ENCODE measurements at places on chromosomes 3 and 15.

DNA sequence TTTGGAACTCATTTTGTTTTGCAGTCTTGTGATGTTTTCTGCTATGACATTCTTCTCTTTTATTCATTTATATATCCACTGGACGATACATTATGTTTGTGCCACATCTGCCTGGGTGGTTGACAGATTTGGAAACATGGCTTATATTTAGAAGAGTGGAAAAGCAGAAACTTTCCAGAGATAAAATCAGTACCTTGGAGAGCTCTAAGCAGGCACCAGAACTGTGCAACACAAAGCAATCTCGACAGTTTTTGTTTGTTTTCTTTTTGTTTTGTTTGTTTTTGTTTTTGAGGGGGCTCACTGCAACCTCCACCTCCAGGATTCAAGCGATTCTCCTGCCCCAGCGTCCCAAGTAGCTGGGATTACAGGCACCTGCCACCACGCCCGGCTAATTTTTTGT lies 45.5 kb downstream of the SYN2 start:
- DNase-seq = no peak

GRCh38 chr3:126060613-126061145 lies 23.2 kb downstream of the SLC41A3 start:
- DNase-seq = no peak

GRCh38 chr3:64530434-64531049 lies 157.3 kb downstream of the ADAMTS9 start:
- DNase-seq = no peak

DNA sequence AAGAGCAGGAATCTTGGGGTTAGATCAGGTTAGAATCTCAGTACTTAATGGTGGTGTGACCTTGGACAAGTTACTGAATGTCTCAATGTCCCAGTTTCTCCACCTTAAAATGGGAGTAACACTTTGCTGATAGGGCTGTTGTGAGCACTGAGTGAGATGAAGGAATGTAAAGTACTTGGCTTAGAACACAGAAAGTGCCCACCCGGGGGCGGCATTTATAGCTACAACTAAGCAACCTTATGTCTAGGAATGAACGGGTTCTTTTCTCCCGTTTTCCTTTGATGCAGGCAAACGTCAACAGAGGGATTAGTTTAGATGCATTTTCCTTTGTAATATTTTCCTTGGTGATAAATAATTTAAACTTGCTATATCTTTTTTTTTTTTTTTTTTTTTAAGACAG lies 176.6 kb downstream of the USP13 start:
- no peak for DNase-seq

- no peak for DNase-seq
These were observed 308.6 kb downstream of the MECOM start for GRCh38 chr3:169354774-169355501.

DNA sequence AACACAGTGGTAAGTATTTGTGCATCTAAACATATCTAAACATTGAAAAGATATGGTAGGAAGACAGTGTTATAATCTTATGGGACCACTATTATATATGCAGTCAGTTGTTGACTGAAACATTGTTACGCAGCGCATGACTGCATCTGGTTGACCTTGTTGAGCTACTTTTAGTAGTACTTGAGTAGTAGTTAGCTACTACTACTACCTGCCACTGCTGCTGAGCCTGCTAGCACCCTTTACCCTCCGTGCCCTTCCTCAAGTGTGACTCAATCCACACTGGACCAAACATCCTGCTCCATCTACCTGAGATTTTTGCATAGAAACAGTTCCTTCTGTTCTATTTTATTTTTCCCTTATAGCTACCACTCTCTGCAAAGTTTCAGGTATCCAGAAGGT lies 123.6 kb upstream of the STRIT1 start:
- DNase-seq = no peak

DNA sequence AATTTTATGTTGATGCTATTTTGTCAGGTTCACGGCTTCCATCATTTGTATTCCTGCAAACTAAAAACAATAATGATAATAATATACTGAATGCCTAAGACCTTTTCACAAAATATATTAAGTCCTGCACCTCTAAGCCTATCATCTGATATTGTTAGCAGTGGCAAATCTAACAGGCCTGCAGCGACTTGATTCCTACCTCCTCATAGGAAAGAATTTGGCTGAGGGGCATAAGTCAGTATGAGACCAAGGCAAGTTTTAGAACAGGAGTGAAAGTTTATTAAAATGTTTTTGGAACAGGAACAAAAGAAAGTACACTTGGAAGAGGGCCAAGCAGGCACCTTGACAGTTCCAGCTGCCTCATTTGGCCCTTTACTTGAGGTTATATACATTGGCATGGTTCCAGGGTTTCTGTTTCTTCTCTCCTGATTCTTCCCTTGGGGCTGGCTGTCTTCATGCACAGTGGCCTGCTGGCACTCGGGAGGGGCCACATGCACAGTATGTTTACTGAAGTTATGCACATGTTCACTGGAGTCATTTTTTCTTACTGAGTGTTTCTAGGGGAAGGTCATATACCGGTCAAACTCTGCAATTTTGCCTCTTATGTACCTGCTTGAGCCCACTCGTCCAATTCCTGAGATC lies 418.1 kb downstream of the EPHA6 start:
- DNase-seq = no peak

DNA sequence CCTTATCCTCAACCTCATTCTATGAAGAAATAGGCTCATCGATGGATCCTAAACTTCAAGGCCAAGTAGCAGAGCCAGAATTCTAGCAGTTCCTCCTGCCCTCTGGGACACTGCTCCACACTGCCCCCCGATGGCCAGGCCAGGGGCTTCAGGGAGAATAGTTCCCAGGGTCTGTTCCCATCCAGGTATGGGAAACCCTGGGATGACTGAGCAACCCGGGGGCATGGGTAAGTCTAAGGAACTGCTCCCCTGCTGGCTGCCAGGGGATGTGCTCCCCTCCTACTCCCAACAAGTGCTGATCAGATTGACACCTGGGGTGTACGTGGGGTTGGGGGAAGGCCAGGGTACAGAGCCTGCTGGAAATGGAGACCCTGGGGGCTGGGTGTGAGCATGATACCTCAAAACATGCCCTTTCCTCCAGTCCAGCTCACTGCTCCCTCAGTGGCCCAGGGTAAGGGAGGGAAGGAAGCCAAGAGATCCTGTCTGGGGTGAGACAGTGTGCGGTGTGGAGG lies 7.6 kb downstream of the ULK3 start:
- DNase-seq = peak; percentile 53

- DNase-seq = no peak
These were observed 26.1 kb downstream of the FAM174B start for GRCh38 chr15:92629276-92629974.

DNA sequence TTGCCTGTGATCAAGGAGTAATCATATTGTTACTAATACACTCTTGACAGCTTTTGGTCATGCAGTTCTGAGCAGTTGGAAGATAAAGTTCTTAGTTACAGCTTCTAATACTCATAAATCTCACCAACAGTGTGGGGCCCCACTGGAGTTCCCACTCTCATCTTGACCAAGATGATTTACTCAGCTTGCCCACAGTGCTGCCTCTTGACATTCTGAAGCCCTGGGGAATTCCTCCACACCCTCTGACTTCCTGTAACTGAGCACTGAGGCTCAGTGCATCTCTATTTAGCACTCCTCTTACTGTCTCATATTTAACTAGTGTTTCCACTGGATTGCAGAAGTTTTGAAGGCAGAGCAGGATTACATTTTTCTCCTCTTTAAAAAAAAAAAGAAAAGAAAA lies 1.9 kb upstream of the ARL6IP5 start:
- DNase-seq = peak; percentile 87

- no peak for DNase-seq
These were observed 191.5 kb downstream of the TP63 start for GRCh38 chr3:189822726-189823125.

DNA sequence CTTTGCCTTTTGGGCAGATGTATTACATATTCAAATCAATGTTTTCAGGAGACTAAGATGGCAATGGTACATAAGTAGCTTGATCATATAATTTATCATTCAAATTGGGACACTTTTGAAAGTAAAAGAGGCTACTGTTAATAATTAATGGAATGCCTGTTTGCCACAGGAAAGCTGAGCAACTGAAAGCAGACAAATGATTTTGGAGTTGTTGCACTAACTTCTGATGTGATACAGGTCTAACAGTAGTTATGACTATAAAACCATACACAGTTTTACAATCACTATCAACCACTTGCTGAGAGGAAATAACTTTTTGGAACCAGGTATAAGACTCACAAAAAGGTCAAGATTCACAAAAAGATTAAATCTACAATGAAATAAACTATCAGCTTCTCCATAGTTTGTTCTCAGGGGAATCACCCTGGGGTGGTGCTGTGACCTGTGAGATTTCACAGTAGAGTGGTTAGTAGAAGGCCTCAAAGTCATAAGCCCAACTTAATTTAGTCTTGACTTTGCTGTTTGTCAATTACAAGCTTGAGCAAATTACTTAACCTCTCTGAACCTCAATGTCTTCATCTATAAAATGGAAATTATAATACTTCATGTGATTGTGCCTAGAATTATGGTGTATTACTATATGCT lies 42.7 kb downstream of the HHLA2 start:
- no peak for DNase-seq

DNA sequence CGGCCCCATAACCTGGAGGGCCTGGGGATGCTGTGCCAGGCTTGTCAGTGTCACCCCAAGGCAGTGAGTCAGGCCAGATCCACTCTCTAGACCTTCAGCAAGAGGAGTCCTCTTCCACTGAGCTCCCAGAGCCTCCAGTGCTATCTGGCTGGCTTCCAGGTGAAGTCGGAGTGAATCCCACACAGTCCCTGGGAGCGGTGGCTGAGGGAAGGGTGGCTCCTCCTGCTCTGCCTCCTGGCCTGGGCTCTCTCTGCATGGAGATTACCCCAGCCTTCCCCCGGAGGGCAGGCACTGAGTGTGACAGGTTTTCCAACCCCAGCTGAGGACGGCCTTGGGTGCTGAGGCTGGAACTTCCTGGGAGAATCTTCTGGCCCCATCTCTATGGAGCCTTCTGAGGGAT lies 82.7 kb downstream of the EPHB1 start:
- no peak for DNase-seq

- DNase-seq = peak; percentile 33
These were observed 600.8 kb downstream of the FOXP1 start for GRCh38 chr3:70982700-70983140.

DNA sequence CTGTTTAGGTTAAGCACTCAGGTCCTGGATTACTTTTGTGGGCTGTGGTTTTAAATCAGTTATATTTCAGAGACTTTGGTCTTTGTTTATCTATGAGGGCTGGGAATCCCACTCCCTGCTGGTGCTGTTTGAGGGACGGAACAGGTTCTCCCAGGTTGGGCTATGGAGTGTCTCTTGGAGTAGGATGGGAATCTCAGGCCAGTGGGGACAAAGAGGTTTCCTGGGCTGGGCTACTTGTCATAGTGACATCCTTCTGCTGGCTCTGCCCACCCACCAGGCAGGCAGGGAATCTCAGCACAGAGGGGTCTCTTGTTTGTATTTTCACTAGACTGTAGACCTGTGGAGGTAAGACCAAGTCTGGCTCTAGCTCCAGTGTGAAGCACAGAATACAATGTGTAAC lies 47.2 kb upstream of the UBE3A start:
- no peak for DNase-seq

- no peak for DNase-seq
These were observed 937.2 kb downstream of the FHIT start for GRCh38 chr3:60313951-60314461.

- no peak for DNase-seq
These were observed 6.4 kb upstream of the REC114 start for GRCh38 chr15:73436613-73437012.

- DNase-seq = no peak
These were observed 57.1 kb downstream of the CAPN7 start for GRCh38 chr3:15263120-15263519.

GRCh38 chr15:92647467-92648163 lies 8.0 kb downstream of the FAM174B start:
- no peak for DNase-seq

GRCh38 chr15:33587773-33588172 lies 277.0 kb downstream of the RYR3 start:
- DNase-seq = no peak

DNA sequence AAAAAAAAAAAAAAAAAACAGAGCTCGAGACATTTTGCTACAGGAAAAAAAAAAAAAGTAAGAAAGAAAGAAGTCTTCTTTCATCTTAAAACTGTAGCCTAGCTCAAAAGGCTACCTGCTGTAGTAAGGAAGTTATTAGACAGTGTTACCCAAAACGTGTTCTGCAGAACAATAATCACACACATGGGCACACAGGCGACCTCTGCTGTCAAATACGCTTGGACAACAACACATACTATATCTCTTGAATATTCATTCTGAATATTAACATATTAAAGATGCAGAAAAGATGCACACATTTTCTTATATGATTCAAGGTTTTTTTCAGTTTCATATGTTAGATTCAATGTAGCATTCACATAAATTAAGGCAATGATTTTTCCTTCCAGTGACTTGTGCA lies 215.8 kb downstream of the ROBO1 start:
- no peak for DNase-seq

DNA sequence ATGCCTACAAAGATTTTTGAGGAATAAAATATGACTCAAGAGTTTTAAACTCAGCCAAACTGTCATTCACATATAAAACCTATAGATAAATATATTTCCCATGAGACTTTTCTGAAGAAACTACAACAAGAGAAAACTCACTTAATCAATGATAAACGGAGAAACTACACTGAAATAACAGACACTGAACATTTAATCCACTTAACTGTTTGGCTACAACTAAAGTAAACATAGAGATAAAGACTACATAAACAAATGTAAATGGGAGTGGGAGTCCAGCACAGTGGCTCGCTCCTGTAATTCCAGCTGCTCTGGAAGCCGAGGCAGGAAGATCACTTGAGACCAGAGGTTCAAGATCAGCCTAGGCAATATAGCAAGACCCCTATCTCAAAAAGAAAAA lies 79.2 kb downstream of the MEX3B start:
- no peak for DNase-seq

- DNase-seq = no peak
These were observed 288.5 kb downstream of the XXYLT1 start for GRCh38 chr3:194982472-194982871.

- DNase-seq = no peak
These were observed 167.5 kb downstream of the NR2F2 start for GRCh38 chr15:96497951-96498350.

DNA sequence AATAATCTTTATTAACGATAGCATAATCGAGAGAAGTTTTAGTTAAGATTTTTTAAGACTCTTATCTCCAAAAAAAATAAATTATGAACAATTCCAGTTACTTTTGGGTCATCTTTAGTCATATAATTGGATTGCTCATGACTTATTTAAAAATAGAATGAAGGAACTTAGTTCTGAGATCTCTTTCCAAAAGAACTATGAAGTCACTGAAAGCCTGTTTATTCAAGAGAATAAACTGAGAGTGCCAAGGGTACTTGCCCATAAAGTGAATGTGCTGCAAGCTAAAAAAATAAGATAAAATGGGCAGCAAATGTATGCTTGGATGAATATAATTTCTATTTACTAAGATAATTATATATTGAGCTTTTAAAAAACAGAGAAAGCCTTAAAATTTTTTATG lies 176.5 kb upstream of the PLSCR5 start:
- no peak for DNase-seq

- DNase-seq = peak; percentile 9
These were observed 32.3 kb upstream of the DUSP7 start for GRCh38 chr3:52088445-52089367.

- DNase-seq = peak; percentile 14
These were observed 223.4 kb upstream of the CGNL1 start for GRCh38 chr15:57152666-57153539.

All from CD4-positive, alpha-beta T cell treated with Interleukin-10 for 1 hour (primary cell).